Amniotic epithelial cell (primary cell): ENCODE measurements at places on chromosomes 4 and X.

DNA sequence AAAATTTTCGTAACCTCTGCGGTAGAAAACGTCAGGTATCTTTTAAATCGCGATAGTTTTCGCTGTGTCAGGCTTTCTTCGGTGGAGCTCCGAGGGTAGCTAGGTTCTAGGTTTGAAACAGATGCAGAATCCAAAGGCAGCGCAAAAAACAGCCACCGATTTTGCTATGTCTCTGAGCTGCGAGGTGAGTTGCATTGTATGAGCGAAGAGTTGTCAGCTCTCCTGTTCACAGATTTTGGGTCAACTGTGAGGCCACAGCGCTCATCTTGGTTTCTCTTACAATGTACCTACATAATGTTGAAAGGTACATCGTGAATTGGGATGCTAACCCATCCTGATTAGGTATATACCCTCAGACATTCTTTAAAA lies 486 bp downstream of the CLCN3 start:
- DNase-seq = peak; percentile 29

GRCh38 chrX:38260231-38260630 lies 39.6 kb upstream of the SRPX start:
- peak; percentile 29 for DNase-seq

DNA sequence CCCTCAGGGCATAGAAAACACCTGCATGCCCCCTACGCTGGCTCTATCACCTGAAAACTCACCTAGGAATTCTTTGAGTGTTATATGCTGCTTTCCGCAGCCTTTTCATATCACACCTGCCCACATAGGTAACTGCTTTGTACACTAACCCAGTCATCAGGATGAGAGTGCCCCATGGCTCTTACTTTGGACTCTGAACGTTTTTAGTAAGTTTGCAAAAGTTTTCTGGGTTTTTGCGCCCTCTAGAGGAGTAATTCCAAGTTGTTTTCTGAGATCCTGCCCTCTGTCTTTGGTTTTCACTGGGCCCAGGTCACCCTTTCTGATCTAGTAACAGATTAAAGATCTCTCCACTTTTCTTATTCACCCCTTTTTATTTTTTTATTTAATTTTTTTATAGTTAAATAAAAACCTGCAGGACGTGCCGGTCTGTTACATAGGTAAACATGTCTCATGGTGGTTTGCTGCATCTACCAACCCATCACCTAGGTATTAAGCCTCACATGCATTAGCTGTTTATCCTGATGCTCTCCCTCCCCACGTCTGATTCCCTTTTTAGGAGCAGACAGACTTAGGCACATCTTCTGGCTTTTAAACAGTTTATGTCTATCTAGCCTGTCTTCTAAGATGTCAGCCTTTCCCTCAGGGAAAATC lies 139.2 kb downstream of the NWD2 start:
- DNase-seq = peak; percentile 19

DNA sequence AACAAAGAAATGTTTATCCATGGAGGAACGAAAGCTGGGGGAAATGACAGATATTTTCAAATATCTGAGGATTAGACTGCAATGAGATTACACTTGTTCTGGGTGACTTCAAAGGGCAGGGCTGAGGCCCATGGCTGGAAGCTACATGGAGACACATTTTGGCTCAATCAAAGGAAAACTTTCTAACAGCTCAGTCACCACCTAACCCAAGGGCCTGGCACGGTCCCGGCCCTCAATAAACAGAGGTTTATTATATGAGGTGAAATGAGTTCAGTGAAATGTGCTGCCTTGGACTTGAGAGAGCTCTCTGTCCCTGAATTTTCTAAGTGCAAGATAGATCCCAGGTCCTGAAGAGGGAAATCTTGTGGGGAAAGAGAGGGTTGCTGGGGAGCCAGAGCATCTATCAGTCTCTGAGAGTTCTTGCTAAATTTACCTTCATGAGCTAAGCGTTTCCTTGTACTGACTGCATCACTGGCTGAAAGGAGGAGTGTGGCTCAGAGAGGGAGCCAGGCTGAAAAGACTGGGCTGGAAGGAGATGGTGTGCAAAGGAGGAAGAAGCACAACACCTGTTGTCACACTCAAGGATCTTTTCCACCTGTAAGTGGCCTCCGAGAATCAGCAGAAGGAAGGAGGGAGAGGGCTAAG lies 2.0 kb upstream of the RIPPLY1 start:
- DNase-seq = no peak

DNA sequence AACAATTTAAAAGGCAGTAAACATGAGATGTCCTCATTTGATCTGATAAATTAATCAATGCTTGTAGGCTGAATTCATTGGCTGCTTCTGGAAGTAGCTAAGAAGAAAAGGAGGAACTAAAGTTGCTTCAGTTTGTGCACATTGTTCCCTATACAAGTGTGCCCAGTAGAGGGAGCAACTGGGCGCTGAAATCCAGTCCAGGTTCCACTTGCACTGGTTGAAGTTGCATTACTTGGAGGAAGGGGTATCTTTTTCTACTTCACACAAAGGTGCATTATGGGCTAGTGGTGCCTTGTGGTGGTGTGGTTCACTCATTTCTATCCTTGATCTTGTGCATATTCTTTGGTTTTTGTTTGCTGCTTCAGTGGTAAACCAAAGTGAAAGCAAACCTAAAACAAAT lies 67.9 kb upstream of the SOX3 start:
- DNase-seq = peak; percentile 0

GRCh38 chr4:94841864-94842221 lies 84.1 kb downstream of the BMPR1B start:
- DNase-seq = no peak

GRCh38 chr4:146545102-146545501 lies 23.4 kb upstream of the SLC10A7 start:
- peak; percentile 47 for DNase-seq

GRCh38 chrX:52034211-52034610 lies 34.8 kb downstream of the MAGED4B start:
- DNase-seq = peak; percentile 2

DNA sequence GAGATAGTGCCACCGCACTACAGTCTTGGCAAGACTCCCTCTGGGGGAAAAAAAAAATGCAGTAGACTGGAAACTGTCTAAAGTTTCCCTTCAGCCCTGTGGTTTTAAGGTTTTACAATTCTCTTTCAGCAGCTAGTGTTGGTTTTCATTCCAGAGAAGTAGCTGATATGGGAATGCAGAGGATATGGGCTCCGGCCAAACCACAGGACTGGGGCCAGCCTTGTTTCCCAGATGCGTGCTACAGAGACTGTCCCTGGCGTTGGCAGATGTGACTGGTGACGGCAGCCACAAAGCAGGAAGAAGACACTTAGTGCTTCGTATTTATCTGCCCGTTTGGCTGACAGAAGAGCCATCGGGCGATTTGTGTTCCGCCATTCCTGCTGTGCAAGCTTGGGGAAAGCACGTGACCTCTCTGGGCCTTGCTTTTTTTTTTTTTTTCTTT lies 43.2 kb downstream of the ZBTB49 start:
- peak; percentile 95 for DNase-seq

DNA sequence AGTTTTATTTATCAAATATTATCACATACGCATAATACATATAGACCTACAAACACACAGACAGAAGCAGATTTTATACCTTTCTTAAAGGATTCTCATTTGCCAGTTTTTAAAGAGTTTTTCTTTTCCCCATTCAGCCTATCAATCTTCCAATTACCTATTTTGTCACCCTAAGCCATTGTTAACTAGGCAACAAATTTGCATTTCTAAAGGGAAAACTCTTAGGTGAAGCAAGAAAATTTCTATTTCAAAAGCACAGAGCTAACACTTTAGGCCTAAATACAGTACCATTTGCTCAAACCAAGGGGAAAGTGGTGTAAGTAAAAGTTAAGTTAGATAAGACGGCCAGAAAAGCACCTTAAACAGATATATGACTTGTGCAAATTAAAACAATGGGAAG lies 156.6 kb downstream of the NDST3 start:
- no peak for DNase-seq

- DNase-seq = peak; percentile 43
These were observed 374.3 kb downstream of the AFF2 start for GRCh38 chrX:148874636-148875246.

DNA sequence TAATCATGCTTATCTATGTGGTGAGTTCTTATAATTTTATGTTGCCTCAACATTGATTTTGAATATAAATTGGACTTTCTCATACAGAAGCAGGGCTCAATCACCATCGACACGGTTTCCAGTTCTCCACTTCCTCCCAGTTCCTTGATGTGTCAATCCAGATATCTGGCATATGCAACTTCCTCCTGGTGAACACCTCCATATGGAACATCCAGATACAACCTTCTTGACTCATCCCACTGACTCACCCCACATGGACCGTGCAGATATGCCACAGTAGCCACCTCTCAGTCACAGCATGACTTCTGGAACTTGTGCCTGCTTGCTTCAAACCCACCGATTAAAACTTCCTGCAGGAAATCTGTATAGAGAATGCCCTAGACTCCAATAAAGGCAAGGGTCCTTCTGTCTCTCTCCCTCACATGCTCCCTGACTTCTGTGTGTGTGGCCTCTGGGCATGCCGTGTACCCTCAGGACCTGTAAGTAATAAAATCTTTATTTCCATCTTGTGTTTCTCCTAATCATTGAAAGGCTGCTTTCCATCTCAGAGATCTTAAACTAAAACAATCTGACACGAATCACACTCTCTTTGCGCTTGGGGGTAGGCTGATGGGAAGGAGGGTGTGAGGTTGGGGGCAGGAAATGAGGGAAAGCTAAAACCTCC lies 67.0 kb downstream of the HTRA3 start:
- DNase-seq = peak; percentile 66

DNA sequence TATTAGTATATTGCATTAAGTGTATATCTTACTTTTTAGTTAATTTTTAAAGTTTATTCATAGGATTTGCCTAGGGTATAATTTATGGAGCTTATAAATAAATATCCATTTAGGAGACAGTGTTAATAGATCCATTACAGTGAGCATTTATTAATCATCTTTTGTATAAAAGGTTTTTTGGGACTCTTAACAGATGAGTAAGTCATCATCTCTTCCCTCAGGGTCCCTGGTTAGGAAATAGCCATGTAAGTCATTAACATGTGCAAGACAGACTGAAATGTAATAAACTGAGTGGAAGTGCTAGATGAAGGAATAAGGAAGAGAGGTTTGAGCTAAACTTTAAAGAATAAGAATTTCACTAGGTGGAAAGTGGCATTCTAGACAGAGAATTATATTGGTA lies 69.2 kb downstream of the PAQR3 start:
- DNase-seq = no peak

GRCh38 chr4:82848706-82849105 lies 42.2 kb downstream of the SEC31A start:
- DNase-seq = no peak

GRCh38 chrX:119760026-119760877 lies 1.9 kb downstream of the SOWAHD start:
- no peak for DNase-seq

DNA sequence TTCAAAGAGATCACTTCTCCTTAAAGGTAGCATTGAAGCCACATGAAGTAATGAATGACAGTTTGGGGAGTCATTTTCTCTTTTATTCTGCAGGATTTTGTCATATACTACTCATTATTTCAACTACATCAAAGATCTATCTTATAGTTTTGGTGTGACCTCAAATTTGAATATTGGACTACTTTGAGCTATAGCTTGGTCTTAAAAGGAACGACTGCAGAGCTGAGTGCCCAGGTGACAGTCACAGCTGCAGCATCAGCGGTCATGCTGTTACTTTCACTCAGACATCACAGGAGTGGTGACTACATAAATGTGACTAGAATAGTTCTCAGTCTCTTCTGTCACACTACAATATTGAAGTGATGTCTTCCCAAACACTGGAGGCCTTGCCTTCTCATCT lies 10.7 kb upstream of the SPCS3 start:
- no peak for DNase-seq

- DNase-seq = no peak
These were observed 846.8 kb downstream of the FSTL5 start for GRCh38 chr4:161317000-161317399.

DNA sequence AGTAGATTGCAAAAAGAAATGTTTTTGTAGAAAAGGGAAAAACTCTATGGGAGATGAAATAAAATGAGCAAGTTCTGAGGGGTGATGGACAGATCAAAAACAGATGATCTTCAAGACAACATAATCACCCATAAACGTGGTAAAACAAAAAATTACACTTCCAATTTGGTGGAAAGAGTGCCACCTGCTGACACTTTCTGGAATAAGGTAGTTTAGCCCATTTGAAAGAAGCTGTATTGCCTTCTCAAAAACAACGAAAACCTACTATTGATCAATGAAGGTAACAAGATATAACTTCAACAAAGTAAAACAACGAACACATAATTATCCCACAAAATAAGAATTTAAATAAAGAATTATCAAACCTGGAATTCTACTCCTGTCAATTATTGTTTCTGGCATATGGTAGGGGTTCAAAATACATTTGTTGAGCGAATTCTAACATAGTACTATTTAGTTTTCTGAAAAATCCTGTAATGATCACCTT lies 2.5 kb downstream of the COQ2 start:
- peak; percentile 57 for DNase-seq

GRCh38 chr4:156098805-156099204 lies 145.1 kb upstream of the CTSO start:
- DNase-seq = no peak

DNA sequence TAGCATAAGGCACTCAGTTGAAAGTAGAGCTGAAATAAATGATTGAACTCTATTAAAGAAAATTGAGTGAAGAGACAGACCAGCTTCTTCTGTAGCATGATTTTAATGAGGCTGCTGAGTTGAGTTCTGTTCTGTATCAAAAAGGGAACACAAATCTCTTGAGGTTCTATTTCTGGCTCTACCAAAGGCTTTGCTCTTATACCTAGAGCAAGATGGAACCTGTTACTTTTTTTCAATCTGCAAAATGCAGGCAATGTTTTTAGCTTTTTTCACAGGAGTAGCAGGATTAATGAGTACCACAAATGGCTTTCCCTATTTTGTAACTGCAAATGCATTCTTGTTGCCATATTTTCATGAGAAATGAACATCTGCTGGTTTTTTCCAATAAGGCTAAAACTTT lies 4.2 kb upstream of the ERVMER34-1 start:
- no peak for DNase-seq

- no peak for DNase-seq
These were observed 276.5 kb downstream of the FAT4 start for GRCh38 chr4:125591290-125591689.

- DNase-seq = peak; percentile 65
These were observed 117.2 kb downstream of the SLIT2 start for GRCh38 chr4:20368926-20369325.

DNA sequence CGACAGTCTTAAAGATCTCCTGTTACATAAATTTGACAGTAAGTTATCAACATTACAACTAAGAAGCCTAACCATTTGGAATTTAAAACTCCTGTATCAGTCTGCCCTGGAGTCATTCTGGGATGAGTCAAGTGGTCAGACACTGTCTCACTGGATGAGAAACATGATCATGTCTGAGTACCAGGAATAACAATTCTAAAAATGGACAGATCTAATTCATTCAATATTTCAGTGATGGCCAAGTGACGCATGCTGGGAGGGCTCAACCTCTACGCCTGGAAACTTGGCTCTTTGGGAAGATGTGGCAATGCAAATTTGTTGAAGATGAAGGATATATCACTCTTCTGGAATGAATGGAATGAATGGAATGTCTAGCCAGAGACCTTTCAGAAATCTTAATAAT lies 1427.2 kb downstream of the STIM2 start:
- peak; percentile 97 for DNase-seq

- no peak for DNase-seq
These were observed 88.4 kb downstream of the AFF2 start for GRCh38 chrX:148588649-148589310.

- peak; percentile 54 for DNase-seq
These were observed 10.7 kb downstream of the MED12 start for GRCh38 chrX:71128915-71129765.
